Liver (tissue), 10 donors: ENCODE measurements at places on chromosomes 5 and 9. TPM values are rescaled to one million over a fixed set of nuclear protein-coding genes. Genes with fewer than 3 reads are reported as not detected.

- peak overlapping the region; percentile 78 for H3K27ac ChIP-seq
- no peak overlapping the region for H3K4me3 ChIP-seq
- H3K36me3 ChIP-seq: no peaks in the 10 kb centered on the region
- peaks cover 51% of the 10 kb centered on the region for H3K4me1 ChIP-seq
- H3K27me3 ChIP-seq: no peaks in the 10 kb centered on the region
These were observed 4.9 kb upstream of the AKNA start for GRCh38 chr9:114392749-114393112.

NMUR2 gene
- not detected for total RNA-seq

DNA sequence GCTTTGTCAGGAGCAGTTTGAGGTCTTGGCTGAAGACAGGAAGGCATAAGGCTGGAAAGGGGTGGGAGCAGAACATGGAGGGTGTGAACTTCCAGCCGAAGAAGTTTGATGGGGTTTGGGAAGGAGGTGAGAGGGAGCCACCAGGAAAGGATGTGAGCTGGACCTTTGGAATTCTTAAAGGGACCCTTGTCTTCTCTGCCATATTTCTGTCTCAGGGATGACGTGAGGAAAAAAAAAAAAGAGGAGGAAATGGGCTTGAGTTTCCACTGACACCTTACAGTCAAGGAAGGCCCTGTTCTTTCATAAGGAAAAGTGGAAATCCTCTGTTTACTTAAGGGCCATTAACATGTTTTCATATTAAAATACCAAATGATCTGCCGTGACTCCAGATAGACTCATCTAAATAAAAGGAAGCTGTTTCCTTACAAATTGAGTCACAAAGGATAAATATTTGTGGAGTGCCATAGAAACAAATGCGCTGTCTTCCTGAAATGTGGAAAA lies 132.1 kb downstream of the PALM2AKAP2 start:
- no peak for DNase-seq
- H3K36me3 ChIP-seq: peaks cover under 1% of the 10 kb centered on the region
- no peak overlapping the region for H3K4me3 ChIP-seq

DNA sequence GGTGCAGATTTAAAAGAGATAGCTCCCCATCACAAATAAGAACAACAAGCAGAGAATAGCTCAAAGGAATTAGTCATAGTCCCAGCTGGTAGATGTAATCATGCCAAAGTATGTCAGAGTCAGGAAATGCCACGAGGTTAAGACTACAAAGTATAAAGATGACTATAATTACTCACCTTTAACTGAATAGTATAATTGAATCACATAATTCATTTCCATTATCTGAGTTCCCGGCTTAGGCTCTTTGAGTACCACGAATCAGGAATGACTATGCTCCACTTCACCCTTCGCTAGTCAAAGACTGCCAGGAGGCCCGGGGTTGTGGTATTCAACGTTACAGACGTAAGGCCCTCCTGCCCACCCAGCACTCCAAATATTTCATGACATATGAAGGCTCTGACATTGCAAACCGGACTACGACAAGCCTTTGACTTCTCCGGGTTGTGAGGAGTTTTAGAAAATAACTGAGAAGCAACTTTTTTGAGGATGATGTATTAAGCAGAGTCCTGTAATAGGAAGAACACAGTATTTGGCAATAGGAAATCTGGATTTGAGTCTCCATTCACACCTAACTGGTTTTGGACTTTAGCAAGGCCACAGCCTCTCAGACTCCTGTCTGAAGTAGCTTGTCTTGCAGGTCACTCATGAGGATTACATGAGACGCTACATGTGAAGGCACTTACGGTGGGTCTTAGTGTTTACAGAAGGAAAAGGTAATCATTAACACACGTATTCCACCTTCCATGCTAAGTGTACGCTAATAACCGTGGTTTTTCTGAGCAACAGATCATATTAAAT lies 64.6 kb downstream of the ENC1 start:
- peaks cover 25% of the 10 kb centered on the region for H3K4me1 ChIP-seq
- DNase-seq: no peak
- H3K27ac ChIP-seq: peak overlapping the region; percentile 87
- no peak overlapping the region for H3K4me3 ChIP-seq
- no peaks in the 10 kb centered on the region for H3K36me3 ChIP-seq
- H3K27me3 ChIP-seq: no peaks in the 10 kb centered on the region

DNA sequence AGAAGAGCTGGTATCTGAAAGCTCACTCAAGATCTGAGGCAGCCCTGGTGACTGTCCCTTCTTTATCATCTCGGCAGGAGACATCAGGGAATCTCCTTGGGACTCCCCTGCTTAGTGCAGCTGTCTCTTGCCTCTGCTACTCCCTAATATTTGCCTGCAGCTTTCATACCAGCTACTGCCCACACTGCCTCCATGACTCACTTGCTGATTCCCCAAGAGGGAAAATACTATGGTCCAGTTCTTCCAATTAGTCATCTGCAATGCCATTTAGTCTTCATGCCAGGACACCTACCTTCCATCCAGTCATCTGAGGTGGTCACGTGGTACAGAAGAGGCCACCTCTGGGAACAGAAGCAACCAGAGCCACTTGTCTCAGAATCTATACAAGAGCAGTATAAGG lies 270.8 kb downstream of the NTRK2 start:
- no peaks in the 10 kb centered on the region for H3K36me3 ChIP-seq
- H3K27ac ChIP-seq: no peak overlapping the region
- no peak overlapping the region for H3K4me3 ChIP-seq
- H3K4me1 ChIP-seq: no peaks in the 10 kb centered on the region
- DNase-seq: no peak
- H3K27me3 ChIP-seq: no peaks in the 10 kb centered on the region

DNA sequence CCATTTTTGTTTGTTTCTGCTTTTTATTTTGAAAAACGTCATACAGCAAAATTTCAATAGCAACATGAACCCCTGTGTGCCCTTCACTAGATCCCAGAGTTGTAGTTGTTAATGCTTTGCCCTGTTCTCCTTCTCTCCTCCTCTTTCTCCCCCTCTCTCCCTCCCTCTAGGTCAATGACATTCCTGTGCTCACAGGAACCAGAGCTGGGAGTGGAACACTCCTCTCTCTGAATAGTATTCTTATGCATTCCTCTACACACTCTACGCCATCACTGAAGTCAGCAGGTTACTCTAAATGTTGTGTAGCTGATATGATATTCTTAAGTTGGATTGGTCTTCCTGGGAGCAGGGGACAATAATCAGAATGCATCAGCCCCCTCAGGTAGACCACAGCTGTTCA lies 243.4 kb downstream of the SYK start:
- H3K27ac ChIP-seq: no peak overlapping the region
- no peaks in the 10 kb centered on the region for H3K36me3 ChIP-seq
- no peak overlapping the region for H3K4me3 ChIP-seq
- peak; percentile 23 for DNase-seq
- no peaks in the 10 kb centered on the region for H3K4me1 ChIP-seq
- H3K27me3 ChIP-seq: no peaks in the 10 kb centered on the region

PCDHA11 gene
- total RNA-seq: not detected

DNA sequence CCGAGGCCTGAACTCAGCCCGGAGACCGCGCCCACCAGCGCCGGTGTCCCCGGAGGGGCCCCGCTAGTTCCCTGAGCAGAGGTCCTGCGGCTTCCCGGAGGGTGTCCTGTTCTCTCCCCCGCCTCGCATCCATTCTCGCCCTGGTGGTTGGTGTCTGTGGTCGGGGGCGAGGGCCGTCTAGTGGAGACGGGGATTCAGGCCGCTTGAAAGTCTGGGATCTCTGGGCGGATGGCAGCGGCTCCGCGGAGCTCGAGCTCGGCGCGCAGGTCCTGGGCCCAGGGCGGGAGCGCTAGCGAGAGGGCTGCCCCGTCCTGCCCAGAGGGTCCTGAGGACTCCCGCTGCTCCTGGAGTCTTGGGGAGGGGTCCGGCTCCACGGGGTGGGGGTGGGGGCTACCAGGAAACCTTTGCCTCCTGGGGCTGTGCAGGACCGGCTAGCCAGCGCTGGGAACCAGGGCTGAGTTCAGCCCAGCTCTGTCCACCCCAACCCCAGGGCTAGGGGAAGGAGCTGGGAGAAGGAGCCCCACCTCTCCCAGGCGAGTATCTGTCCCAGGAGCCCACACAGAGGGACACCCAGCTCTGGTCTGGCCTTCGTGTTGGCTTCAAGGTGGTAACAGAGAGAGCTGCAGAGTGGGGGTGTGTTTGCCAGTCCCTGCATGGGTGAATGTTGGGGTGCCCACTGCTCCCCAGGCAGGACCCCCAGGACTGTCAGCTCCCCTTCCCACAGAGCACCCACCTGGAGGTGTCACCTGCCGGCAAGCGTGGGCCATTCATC lies 4.0 kb downstream of the TOR4A start:
- DNase-seq: no peak
- peaks cover under 1% of the 10 kb centered on the region for H3K4me1 ChIP-seq
- no peak overlapping the region for H3K4me3 ChIP-seq
- H3K36me3 ChIP-seq: no peaks in the 10 kb centered on the region
- no peaks in the 10 kb centered on the region for H3K27me3 ChIP-seq
- no peak overlapping the region for H3K27ac ChIP-seq

PROB1 gene
- 0.28 TPM for total RNA-seq

DNA sequence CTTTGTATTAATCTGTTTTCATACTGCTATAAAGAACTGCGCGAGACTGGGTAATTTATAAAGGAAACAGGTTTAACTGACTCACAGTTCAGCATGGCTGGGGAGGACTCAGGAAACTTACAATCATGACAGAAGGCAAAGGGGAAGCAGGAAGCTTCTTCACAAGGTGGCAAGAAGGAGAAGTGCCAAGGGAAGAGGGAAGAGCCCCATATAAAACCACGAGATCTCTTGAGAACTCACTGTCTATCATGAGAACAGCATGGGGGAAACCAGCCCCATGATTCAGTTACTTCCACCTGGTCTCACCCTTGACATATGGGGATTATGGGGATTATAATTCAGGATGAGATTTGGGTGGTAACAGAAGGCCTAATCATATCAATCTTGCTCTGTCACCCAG lies 60.9 kb upstream of the CHD1 start:
- H3K4me1 ChIP-seq: no peaks in the 10 kb centered on the region
- no peak overlapping the region for H3K4me3 ChIP-seq
- no peaks in the 10 kb centered on the region for H3K36me3 ChIP-seq
- no peaks in the 10 kb centered on the region for H3K27me3 ChIP-seq
- H3K27ac ChIP-seq: no peak overlapping the region

POU5F2 gene
- total RNA-seq: 0.61 TPM

GRCh38 chr5:80689627-80690026 lies 34.8 kb upstream of the DHFR start:
- no peaks in the 10 kb centered on the region for H3K4me1 ChIP-seq
- no peak overlapping the region for H3K4me3 ChIP-seq
- H3K27me3 ChIP-seq: no peaks in the 10 kb centered on the region

RASEF gene
- 1.5 TPM for total RNA-seq

TEX48 gene
- not detected for total RNA-seq

DNA sequence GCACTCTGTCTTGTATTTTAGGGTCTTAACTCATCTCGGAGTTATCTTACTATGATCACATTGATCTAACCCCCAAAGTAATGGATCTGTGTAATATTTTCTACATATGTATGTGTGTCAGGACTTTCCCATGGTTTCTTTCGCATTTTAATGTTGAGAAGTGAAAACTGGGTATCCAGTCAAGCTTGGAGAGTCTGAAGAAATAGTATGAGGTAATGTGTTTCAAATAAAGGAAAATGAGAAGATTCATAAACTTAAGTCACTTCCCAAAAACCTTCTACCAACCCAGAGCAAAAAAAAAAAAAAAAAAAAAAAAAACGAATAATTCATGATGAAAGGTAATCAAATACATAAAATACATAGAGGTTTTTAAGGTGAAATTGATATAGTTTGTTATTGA lies 187.8 kb upstream of the VCAN start:
- H3K4me3 ChIP-seq: no peak overlapping the region
- H3K36me3 ChIP-seq: no peaks in the 10 kb centered on the region
- no peaks in the 10 kb centered on the region for H3K4me1 ChIP-seq
- H3K27ac ChIP-seq: no peak overlapping the region

DNA sequence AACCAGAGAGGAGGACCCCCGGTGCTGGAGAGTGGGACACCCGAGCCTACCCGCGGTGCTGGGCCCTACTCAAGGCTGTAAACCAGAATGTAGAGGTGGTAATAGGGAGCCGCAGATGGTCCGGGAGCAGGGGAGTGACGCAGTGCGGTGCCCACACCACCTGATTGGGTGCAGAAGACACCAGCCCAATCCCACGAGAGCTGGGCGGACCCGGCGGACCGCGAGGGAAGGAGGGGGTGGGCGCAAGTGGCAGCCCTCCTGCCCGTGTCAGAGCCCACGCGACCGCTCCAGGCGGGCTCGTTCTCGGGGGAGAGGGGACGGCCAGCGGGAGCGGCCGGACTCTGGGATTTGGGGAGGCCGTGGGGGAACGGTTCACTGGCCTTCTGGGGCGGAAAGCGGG lies 71.2 kb downstream of the C9orf50 start:
- H3K4me3 ChIP-seq: no peak overlapping the region
- DNase-seq: no peak
- peaks cover 18% of the 10 kb centered on the region for H3K4me1 ChIP-seq
- H3K27me3 ChIP-seq: no peaks in the 10 kb centered on the region

JADE2 gene
- 5.7 TPM for total RNA-seq

- H3K36me3 ChIP-seq: no peaks in the 10 kb centered on the region
- no peaks in the 10 kb centered on the region for H3K27me3 ChIP-seq
- H3K27ac ChIP-seq: no peak overlapping the region
These were observed 219.6 kb downstream of the PLK2 start for GRCh38 chr5:58240322-58240721.

DNA sequence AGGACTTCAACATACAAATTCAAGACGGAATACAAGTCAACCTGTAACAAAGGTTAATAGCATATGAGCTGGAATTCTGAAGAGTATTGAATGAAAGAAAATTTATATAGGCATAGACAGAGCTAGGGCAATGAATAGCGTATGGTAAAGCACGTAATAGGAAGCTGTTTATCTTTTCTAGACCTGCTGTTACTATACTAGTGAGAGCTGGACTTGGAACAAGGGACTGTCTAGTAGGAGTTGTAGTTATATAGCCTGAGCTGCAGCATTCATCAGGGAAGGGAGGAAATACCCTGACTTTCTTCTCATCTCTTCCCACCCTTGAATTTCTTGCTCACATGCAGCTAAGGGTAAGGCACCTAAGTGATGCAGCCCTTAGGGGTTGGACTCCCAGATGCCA lies 67.5 kb upstream of the PRLR start:
- H3K27ac ChIP-seq: no peak overlapping the region
- H3K27me3 ChIP-seq: no peaks in the 10 kb centered on the region
- no peaks in the 10 kb centered on the region for H3K4me1 ChIP-seq

DNA sequence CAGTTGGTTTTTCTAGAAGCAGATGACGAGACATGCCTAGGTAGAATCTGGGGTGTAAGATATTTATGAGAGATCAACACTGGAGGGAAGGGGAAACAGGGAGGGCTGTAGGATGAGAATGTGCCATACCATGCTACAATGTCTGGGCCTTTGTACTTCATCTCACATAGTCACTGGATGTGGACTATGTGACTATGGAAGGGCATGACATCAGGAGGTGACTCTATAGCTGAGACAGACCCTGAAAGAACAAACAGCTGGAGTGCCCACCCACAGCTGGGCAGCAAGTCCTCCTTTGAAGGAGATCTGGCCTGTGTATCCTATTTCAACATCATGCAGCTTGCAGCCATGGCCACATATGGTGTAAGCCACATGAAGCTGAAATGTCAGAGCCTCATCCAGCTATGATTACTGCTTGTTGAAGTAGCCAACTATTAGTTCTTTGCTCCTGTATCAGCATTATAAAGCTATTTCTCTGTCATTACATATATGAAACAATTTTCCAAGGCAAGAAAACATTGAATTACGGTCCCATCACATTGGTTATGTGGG lies 46.2 kb upstream of the KIF2A start:
- DNase-seq: no peak
- H3K36me3 ChIP-seq: no peaks in the 10 kb centered on the region
- H3K27ac ChIP-seq: no peak overlapping the region
- no peaks in the 10 kb centered on the region for H3K27me3 ChIP-seq
- no peak overlapping the region for H3K4me3 ChIP-seq
- no peaks in the 10 kb centered on the region for H3K4me1 ChIP-seq

IL13 gene
- total RNA-seq: not detected

GRCh38 chr9:22203371-22204138 lies 194.4 kb upstream of the CDKN2B start:
- H3K36me3 ChIP-seq: no peaks in the 10 kb centered on the region
- DNase-seq: no peak
- H3K27me3 ChIP-seq: no peaks in the 10 kb centered on the region
- H3K27ac ChIP-seq: no peak overlapping the region
